ENCODE measurements at places on chromosomes 2 and 18.

DNA sequence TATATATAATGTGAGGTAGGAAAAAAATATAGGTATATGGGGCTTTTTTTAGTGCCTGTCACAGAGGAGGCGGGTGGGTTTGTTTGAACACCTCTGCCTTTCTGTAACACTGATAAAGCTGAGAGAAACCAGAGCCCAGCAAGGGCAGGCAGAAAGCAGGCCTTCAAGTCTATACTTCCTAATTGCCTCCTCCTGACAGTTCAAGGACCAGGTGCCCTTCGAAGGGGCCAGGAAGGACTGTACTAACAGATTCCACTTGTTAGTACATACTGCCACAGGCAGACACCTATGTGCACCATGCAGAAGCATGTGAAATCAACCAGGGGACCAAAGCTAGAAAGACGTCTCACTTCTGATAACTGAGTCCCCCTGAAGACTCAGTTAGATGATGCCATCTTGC is 13.8 kb downstream of the SLC1A4 start:
- DNase-seq: no peak

DNA sequence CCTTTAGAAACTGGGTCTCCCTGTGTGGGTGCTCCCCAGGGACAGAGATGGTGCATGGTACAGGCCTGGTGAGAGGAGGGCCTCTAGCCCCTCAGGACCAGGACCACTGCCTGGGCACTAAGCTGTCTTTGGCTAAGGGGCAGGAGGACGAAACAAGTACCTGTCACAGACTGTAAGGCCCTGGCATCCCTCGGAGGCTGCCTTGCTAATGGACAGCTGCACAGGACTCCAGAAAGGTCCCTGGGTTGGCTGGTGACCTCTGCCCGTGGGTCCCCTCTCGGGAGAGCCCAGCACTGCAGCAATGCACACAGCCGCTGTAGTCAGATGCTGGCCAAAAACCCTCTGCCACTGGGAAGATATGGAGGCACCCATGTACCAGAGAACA is 14.3 kb downstream of the HS6ST1 start:
- no peak for DNase-seq

DNA sequence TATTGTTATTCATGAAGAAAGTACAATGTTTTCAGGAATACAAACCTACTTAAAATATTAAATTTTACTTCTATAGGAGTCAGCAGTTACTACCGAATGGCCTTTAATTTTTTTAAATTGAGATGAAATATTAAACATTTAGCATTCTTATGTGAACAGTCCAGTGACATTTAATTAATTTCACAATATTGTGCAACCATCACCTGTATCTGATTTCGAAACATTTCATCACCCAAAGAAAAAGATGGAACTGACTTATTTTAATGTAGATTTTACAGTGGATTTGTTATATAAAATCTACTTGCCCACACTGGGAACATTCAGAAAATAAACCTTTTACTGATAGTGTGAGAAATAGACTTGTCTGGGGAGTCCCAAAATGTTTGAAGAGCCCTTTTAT is 585.2 kb upstream of the LINC00305 start:
- DNase-seq: no peak

- no peak for DNase-seq
Observed at GRCh38 chr18:525036-525797, 24.7 kb upstream of the COLEC12 start.

GRCh38 chr2:135582383-135582782 is 51.1 kb downstream of the R3HDM1 start:
- DNase-seq: no peak

DNA sequence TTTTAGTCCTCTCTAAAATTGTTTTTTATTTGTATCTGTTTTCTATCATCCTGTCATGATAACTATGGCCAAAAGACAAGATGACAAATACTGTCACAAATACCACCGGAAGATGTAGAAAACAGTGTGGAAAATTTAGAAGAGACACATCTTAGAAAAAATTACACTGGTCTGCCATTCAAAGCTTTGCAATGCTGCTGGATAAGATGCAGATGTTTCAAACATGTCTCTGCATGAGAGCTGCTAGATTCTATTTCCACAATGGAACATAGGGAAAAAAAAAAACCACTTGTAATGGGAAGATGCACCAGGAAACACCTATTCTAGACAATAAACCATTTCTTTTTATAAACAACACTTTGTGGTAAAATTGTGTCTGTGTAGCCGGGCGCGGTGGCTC is 5.8 kb upstream of the TAF1B start:
- no peak for DNase-seq

DNA sequence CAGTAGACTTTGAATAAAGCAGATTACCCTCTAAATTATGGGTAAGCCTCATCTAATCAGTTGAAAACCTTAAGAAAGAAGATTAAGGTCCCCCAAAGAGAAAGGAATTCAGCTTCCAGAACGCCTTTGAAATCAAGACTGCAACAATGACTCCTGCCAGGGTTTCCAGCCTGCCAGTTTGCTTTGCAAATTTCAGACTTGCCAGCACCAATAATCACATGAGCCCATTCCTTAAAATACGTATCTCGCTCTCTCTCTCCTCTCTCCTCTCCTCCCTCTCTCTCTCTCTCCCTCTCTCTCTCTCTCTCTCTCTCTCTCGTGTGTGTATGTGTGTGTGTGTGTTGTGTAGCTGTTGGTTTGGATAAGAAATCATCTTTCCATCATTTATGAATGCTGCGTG is 184.2 kb downstream of the PDE1A start:
- DNase-seq: no peak

DNA sequence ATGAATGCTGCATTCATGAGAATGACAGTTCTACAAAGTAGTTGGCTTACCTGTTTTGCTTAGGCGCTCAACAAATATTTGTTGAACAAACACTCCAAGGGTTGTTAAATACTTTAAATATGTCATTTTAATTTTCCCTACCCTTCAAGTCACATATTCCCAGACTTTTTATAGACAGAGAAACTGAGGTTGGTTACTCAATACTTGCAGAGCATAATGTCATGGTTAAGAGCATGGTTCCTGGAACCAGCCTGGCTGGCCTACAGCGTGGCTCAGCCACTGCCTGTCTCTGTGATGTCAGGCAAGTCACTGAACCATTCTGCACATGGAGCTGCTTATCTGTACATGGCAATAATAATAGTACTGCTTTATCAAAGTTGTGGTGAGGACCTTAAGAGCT is 120.0 kb upstream of the STK17B start:
- no peak for DNase-seq

DNA sequence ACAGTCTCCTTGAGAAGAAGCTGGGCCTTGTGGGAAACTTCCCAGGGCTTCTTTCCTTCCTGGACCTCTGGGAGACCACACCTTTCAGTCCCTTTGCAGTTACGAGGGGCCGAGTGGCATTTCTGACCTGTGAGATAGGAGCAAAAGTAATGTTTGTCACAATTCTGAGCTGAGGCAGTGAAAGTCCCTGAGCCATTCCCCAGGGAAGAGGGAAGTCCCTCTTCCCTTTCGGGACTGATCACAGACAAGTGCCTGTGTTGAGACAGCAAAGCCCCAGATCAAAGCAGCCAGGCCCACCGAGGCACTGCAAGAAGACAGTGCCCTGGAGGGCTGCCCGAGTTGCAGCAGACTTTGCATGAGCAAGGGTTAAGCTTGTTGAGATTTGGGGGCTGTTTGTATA is 41.9 kb downstream of the RHOB start:
- no peak for DNase-seq

Data from stimulated activated CD8-positive, alpha-beta memory T cell treated with anti-CD3 and anti-CD28 coated beads, Interleukin-2, amount 100 ng/mL, for 1 hour (primary cell).